ENCODE measurements at places on chromosomes 1 and 21. TPM values are rescaled to one million over a fixed set of nuclear protein-coding genes. Genes with fewer than 3 reads are reported as not detected.

DNA sequence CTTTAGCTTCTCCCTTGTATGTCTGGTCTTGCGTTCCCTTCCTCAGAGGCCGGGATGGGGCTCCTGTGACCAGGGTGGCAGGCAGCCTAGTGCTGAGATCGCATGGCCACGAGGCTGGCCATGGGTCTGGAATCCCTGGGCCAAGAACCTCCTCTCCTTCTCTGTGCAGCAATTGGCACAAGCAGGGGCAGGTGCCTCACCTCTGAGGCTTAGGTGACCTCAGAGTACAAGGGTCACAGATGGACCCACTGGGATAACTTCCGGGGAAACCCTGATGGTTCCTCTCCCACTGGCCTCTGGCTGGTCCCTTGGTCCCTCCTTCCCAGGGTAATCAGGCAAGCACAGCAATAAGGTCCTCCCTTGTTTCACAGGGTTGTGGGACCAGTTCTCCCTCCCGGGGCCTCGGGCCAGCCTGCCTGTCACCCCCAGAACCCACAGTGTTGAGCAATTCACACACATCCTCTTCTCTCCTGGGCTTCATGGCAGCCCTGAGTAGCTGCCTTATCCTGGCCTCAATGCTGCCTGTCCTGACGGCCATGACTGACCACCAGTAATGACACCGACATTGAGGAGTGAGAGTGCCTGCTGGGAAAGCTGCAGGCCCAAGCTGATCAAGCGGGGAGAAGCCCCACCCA, 38.6 kb downstream of the BMP8A start:
- DNase-seq, result no peak

- no peak for DNase-seq
Observed at GRCh38 chr1:27099135-27099586, 55.8 kb downstream of the SLC9A1 start.

DCAF6 gene
- 161 TPM for total RNA-seq

DNA sequence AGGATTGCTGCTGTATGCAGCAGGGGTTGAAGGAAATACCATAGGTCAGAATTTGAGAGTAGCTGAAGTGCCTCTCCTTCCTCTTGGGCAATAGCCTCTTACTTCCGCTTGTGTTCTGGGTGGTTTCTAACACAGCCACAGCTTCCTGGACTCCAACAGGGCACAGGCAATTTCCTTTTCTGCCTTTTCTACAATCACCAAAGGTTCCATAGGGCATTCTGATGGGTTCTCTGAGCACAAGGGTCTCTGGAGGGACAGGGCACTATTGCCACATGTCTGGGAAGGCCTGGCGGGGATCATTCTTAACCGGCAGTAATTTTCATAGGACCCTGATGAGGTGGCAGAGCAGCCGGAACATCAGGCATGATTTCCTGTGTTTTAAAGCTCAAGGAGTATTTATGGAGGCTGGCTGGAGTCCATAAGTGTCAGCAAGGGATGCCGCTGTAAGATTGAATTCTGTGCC, 5.5 kb upstream of the AGTRAP start:
- no peak for DNase-seq

DNA sequence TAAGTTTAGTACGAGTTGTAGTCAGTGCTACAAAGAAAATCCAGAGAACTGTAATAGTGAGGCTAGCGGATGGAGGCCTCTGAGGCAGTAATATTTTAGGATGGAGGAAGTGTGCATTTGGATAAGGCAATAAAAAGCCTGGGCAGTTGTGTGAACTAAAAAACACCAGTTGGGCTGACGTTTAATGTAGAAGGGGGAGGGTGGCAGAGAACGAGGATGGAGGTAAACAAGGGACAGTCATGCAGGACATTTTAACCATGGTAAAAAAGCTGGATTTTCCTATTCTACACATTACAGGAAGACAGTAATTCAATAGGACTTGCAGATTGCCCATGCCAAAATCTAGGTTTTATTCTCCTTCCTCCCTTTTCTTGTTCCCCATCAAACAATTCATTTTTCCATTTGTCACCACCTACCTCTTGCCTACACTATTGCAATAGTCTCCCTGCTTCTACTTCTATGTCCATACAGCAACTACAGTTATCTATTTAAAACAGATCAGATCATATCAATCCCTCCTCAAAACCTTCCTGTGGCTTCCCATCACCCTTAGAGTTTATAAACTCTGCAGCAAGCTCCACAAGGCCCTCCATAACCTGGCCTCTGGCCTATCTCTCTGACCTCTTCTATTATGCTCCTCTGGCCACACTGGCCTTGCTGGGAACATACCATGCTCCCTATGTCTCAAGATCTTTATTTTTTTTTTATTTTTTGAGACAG, 27.7 kb downstream of the ERO1B start:
- DNase-seq, result no peak

GRCh38 chr1:228280106-228280901, 72.5 kb downstream of the OBSCN start:
- no peak for DNase-seq

GRCh38 chr1:231931846-231932454, 305.4 kb downstream of the DISC1 start:
- DNase-seq, result no peak

CRYAA gene
- total RNA-seq, result not detected

NPHS2 gene
- total RNA-seq, result not detected

OR10Z1 gene
- not detected for total RNA-seq

DNA sequence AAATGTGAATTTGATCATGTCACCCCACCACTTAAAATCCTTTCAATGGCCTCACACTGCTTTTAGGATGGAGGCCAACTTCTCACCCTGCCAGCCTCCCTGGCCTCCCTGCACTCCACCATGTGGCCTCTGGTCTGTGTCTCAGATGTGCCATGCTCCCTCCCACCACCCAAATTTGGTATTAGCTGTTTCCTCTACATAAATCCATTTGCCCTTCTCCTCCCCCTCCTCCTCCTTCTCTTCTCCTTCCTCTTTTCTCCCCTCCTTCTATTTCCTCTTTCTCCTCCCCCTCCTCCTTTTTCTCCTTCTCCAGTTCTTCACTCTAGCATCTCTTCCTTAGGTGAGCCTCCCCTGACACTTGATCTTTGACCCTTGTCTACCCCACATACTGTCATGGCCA, 16.7 kb upstream of the GUCA2B start:
- DNase-seq, result no peak

OTUD7B gene
- total RNA-seq, result 12.1 TPM

DNA sequence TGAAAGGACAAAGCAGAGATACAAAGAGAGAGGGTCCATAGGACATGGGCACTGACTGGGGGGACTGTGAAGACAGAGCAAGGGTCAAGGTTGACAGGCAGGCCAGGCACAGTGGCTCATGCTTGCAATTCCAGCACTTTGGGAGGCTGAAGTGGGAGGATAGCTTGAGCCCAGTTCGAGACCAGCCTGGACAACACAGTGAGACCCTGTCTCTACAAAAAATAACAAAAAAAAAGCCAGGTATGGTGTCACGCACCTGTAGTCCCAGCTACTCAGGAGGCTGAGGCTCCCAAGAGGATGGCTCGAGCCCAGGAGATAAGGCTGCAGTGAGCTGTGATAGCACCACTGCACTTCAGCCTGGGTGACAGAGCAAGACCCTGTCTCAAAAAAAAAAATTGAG, 4.4 kb downstream of the CASP9 start:
- DNase-seq, result no peak

CHRM3 gene
- 2.4 TPM for total RNA-seq

CLDN8 gene
- total RNA-seq, result not detected

DNA sequence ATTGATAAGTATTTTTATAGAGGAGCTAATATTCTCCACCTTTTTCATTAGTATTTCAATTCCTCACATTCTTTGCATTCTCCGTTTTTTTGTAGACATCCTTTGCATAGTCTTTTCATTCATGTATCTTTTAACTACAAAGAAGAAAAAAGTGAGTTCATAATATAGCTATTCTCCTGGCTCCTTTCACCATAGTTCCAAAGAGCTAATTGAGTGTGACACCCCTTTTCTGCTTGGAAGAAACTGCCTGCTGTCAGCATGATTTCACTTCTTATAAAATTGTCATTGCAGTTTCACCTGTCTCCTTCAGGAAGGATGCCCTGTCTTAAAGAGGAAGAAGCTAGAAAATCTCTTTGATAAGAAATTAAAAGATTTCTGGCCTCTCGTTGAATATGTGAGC, 991.1 kb downstream of the KCNT2 start:
- DNase-seq, result no peak

TMEM52 gene
- 0.51 TPM for total RNA-seq

All from right atrium auricular region (tissue), 2 donors.